ENCODE measurements at places on chromosomes 13 and 19.

DNA sequence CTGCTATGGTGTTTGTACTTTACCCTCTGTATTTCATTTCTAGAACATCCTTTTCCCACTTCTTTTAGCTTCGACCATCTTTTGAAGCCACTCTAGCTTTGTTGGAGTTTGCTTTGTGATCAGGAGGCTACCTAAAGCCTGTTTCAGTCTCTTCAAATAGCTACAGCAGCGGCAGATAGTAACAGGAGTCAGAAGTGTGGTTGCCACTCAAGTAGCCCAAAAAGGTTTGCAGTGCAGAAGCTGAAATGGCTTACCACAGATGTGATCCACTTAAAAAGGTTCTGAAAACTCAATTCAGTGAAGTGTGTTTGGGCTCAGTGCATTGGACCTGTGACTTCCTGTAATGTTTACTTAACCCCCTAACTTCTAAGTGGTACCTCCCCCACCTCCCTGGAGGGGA lies 26.2 kb downstream of the WASF3 start:
- DNase-seq, result no peak

GRCh38 chr13:53206455-53206854 lies 177.8 kb downstream of the OLFM4 start:
- DNase-seq, result no peak

DNA sequence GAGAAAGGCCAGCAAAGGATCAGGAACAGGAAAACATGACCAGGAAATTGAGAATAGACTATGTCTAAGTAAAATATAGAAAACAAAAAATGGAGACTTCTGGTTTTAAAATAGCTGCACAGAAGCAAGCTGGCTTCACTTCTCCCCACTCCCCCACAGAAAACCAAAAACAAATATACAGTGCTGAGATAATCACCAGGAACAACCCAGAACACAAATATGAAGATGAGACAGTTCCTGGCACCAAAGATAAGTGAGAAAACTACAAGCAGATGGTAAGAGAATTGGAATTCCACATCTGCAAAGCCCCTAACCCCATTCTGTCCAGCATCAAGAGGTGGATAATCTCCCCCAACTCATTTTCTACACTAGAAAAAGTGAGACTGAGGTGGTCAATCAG lies 397.7 kb downstream of the SUCLA2 start:
- DNase-seq, result no peak

- DNase-seq, result no peak
Measured at GRCh38 chr13:73138276-73138637, 79.5 kb downstream of the KLF5 start.

DNA sequence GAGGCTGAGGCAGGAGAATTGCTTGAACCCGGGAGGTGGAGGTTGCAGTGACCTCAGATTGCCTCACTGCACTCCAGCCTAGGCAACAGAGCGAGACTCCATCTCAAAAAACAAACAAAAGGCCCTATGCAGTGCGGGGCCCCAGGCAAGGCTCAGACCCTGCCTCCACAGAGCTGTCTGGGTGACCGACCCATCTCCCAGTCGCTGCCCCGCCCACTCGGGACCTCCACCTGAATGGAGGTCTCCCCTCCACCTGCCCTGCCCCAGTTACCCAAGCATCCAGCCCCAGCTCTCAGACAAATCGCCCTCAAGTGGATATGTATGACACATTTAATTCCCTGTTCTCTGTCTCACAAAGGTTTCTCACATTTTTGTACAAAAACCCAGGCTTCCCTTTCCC lies 2.2 kb upstream of the GARIN5B start:
- DNase-seq, result no peak

DNA sequence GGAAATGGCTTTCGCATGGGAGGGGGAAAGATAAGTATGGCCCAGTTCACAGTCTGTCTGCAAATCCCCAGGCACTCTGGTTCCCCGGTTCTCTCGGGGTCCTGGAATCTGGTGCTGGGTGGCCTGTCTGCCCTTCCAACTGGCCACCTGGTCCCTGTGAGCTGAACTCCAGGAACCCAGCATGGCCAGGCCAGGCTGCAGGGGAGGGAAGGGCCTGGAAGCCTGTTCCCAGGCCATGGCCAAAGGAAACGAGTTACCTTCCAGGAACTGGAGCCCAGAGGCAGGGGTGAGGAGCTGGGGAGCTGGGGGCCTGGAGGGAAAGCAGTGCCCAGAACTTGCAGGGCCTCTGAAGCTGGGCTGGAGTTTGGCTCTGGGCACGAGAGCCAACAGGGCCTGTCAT lies 19.1 kb upstream of the PNMA8C start:
- no peak for DNase-seq

DNA sequence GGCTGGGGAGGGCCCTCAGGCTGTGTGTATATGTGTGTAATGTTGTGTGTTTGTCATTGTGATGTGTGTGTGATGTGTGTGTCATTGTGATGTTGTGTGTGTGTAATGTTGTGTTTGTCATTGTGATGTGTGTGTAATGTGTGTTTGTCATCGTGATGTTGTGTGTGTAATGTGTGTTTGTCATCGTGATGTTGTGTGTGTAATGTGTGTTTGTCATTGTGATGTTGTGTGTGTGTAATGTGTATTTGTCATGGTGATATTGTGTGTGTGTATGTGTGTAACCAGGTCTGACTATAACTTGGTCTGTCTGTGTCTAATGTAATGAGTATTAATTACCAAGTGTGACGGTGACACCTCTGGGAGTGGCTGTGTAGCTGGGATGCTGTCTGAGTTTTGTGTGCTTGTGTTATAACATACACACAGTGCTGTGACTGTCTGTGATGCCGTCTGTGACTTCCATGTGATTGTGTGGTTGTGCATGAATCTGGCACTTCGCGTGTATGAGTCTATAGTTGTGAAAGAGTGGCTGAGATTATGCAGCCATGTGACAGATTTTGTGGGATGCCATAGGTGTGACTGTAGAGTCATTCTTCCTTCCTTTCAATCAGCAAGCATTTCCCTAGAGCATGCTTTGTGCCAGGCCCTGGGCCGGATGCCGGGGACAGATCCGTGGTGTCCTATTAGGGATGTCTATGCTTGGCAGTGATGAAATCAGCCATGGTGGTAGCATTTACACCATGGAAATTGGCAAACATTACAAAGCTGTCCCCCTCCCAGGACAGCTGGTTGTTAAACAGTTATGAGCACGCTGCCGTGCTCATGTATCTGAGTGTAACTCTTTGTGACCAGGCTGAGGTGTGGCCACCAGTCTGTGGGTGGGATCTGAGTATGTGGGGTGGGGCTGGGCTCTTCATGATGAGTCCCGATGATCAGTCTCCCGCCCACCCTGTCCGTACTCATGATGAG lies 6.4 kb downstream of the TNFSF14 start:
- DNase-seq, result no peak

DNA sequence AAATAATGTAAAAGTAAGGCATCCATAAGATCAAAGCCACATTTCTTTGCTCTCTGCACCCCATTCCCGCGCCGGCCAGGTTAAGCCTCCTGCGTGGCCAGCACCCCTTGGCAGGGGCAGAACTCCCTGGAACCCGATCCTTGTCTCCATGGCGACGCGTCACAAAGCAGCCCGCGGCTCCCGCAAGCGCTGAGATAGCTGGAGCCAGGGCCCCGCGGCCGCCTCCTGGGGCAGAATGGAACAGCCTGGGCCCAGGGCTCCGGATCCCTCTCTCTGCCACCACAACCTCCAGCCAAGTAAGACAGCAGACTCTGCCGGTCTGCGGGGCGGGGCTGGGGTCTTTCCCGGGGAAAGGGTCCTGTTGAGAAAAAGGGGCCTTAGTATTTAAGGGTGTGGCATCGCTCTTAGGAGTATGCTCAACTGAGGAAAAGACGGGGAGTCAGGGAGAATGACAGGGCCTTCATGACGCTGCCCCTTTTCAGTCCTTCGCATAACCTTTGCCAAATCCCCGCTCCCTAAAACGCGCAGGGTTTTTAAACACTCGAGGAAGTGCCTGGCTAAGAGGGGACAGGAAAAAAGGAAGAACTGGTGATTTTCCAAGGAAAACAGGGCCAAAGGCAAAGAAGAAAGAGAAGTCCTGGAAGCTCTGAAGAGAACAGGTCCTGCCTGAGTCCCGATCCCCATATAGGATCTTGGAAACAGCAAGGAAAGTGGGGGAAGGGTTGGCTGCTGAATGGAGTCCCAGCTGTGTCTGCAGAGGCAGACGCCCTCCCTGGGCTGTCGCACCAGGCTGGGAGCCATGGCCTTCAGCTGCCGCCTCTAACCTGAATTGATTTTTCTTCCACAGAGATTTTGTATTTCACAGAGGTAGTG lies at the start of gene TEX26:
TSS of gene TEX26 (plus strand) at position 176 of the 873 bp plus-strand sequence. CDS start at position 236, 60 bp downstream.
- no peak for DNase-seq

DNA sequence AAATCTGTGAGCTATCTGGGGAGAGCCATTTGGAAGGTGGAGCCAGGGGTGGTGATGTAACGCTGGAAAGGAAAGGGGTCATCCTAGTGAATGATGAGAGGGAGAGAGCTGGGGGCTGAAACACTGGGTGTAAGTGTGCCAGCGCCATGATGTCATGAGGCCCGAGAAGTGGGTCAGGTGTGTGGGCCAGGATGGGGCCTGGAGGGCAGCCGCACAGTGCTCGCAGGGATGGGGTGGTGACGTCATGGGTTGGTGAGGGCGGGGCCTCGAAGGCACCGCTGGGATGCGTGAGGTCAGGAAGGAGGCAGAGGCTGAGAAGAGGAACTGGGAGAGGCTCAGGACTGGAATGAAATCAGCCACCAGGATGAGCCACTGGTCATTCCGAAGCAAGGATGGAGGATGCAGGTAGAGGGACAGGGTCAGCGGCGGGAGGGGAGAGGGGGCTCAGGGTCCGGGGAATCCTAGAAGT lies 4.4 kb downstream of the CCDC61 start:
- DNase-seq, result no peak

GRCh38 chr19:50669302-50670101 lies 20.3 kb downstream of the C19orf81 start:
- DNase-seq, result no peak

GRCh38 chr19:12886651-12886968 lies 391 bp downstream of the KLF1 start:
- no peak for DNase-seq

DNA sequence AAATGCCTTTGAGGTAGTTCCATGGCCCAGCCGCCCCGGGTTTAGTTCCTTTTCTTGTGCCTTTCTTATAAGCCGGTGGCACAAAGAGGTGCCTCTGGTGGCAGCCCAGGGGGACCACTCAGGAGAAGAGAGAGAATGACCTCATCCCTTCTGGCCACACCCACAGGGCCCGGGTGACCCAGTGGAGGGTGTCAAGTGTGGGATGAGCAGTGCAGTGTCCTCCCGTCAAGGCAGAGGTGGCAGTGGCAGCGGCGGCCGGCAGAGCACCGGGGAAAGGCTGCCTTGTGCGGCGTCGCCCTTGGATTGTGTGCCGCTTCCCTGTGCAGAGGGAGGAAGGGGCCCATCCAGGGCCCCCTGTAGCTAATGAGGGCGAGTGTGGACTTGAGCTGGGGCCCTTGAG lies 47.9 kb downstream of the KDM4B start:
- DNase-seq, result no peak

- no peak for DNase-seq
Measured at GRCh38 chr13:32206097-32206740, 108.9 kb downstream of the ZAR1L start.

DNA sequence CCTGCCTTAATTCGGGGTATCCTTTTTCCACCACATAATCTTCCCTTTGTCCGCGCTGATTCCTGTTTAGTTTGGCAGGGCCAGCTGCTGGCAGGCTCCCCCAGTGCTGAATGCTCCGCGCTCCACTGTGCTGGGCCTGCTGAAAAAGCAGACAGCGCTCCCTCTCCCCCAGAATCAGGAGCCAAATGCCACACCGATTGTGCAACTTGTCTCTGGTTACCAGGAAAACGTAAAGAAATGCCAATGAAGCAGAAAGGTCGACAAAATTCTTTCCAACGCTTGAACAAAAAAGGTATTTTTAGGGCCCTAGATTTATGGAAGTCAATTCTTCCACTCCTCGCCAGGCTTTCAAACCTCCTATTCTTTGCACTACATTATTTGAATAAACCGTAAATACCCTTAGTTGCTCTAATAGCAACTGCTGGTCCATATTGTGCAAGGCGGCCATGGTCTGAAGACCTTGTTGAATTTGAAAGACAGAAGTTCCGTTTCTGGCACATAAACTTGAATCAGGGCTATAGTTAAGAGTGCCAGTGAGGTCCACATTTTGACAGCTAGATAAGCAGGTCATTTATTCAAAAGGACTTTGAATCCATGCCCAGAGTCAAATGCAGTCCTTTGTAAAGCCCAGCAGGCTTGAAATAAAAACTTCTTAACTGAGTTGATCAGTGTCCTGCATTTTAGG lies 206.7 kb upstream of the RFC3 start:
- DNase-seq, result no peak

GRCh38 chr13:79346300-79346914 lies 59.6 kb downstream of the RBM26 start:
- DNase-seq, result no peak

- no peak for DNase-seq
Measured at GRCh38 chr13:50884265-50884664, 25.3 kb upstream of the RNASEH2B start.

GRCh38 chr13:94550062-94550738 lies 45.8 kb downstream of the TGDS start:
- no peak for DNase-seq

DNA sequence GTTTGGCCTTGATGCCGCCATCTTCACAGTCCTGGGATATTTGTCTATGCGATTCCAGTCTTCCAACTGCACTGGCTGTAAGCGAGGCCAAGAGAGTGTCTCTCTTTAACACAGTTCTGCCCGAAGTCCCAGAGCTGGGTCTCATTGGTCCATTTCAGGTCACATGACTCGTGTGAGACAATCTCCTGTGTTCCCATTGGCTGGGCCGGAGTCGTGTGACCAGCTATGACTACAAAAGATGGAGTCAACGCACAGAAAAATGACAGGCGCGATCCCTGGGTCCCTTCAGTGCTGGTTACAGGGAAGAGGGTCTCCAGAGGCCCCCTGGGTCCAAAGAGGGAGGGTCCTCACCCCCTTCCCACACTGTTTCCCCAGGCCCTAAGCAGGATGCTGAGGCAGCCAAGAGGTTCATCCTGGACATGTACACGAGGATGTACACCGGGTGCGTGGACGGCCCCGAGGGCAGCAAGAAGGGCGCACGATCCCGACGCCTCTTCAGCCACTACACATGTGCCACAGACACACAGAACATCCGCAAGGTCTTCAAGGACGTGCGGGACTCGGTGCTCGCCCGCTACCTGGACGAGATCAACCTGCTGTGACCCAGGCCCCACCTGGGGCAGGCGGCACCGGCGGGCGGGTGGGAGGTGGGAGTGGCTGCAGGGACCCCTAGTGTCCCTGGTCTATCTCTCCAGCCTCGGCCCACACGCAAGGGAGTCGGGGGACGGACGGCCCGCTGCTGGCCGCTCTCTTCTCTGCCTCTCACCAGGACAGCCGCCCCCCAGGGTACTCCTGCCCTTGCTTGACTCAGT lies 15.9 kb upstream of the S1PR4 start:
- no peak for DNase-seq

DNA sequence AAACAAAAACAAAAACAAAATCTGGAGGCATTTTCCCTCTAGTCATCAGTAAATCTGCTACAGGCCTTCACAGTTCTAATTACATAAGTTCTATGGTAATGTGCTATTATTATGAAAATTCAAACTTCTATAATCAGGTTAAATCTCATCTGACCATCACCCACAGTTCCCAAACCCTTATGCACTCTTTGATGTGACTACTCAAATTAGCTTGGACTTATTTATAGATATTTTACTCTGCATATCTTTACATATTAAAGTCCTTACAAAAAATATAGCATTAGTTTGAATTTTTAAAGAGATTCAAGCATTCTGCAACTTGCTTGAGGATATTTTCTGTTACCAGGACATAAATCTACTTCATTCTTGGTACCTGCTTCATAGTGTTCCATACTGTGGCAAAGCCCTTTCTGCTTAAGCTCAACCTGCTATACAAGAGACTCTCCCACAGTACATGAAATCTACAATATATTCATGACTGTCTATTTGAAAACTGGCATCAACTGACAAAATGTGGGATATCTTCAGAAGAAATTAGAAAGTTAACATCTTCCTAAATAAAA lies 22.9 kb downstream of the SMAD9 start:
- DNase-seq, result no peak
